ENCODE measurements at places on chromosomes 5 and 9.
A peak's percentile ranks its signal among the peaks of the same experiment; 100 is the strongest.

GRCh38 chr9:98833090-98833956, 25.9 kb downstream of the GALNT12 start:
- DNase-seq, result no peak

DNA sequence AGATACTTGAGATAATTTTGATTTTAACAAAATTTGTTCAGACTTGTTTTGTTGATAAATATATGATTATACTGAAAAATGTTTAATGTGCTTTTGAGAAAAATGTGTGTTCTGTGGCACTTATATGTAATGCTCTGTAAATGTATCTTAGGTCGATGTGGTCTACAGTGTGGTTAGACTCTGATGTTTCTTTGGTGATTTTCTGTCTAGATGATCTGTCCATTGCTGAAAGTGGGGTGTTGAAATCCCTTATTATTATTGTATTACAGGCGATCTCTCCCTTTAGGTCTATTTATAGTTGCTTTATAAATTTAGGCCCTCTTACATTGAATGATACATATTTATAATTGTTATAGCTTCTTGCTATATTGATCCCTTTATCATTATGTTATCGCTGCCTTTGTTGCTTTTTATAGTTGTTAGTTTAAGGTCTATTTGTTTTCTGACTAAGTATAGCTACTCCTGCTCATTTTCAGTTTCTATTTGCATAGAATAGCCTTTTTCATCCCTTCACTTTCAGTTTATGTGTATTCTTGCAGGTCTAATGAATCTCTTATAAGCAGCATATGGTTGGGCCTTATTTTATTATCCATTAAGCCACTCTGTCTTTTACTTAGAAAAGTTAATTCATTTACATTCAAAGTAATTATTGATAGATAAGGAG, 124.3 kb downstream of the MRPS30 start:
- DNase-seq, result no peak

DNA sequence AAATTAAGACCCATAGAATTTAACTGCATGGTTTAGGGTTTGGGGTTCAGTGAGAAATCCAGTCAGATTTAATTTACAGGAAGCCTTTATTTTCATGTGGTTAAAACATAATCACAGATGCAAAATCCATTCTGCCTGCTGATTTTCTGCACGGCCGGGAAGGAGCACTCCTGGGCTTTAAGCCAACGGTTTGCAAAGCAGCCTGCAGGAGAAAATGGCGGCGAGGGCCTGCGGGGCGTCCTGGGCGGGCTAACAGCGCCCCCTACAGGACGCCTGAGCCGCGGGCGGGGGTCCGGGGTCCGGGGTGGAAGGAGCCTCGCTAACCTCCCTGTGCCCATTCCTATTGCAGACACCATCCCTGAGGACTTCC, 47.6 kb downstream of the THBS4 start:
- DNase-seq, result peak; percentile 75

GRCh38 chr9:20028192-20028848, 239.5 kb upstream of the SLC24A2 start:
- DNase-seq, result no peak

GRCh38 chr5:9604416-9604815, 25.7 kb downstream of the TAS2R1 start:
- no peak for DNase-seq

GRCh38 chr5:92835712-92836111, 745.3 kb downstream of the NR2F1-AS1 start:
- no peak for DNase-seq

DNA sequence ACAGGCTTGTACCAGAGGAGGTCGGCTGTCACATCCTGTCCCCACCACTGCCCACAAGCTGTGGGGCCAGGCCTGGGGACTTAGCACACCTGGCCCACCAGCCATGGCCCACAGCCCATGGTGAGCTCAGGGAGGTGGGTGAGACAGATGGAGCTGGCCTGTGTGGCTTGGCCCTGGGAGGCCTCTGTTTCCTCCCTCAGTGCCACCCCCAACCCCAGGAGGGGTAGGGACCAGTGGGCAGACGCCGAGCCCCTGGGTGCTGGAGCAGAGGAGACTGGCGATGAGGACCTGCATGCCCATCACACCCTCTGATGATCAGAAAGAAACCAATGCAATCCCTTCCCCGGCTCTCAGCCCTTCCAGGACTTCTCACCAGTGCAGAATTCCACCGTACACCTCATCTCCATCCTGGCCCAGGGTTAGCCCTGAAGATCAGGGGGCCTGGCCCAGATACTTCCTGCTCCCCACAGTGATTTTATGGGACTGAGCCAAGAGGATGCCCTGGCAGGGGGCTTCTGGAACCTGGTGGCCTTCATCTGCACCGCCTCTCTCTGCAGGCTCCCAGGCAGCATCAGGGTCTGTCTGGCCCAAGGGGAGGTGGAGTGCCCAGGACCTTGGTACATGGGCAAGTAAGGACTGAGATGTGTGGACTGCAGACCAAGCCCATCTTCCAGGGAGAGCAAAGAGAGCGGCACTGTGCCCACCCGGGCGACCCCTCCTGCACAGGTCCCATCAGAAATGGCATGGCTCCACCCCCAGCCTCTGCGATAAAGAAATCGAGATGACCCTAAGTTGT, 16.9 kb upstream of the NKD2 start:
- DNase-seq, result no peak

DNA sequence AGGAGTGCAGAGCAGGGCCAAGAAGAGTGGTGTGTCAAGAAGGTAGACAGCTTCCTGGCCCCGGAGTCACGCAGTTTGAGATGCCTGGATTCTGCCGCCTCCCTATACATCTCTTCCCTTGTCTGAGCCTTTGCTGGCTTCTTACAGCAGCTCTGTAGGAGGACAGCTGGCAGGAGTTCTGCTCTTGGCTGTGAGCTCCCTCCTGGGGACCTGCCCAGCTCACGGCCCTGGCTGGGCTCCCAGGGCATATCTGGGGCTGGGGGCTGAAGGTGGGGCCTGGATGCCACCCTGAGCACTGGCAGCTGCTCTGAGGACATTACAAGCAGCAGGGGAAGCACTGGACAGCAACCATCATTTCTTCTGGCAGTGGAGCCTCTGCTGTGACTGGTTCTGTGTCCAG, 786 bp upstream of the TSSK1B start:
- no peak for DNase-seq

DNA sequence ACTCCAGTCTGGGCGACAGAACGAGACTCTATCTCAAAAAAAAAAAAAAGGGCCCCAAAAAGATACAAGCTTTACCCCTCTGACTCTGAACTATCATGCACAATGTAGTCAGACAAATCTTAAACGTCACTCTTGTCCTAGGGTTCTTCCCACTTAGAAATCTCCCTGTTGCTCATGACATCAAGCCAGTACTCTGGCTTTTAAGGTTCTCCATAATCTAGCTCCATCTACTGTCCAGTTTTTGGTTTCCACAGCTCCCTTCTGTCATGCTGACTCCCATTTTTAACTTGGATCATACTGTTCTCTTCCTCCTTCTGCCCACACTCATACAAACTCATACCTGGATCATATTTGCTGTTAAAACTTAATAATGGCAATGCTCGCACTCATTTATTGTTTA, 156.7 kb upstream of the TLX3 start:
- DNase-seq, result no peak

DNA sequence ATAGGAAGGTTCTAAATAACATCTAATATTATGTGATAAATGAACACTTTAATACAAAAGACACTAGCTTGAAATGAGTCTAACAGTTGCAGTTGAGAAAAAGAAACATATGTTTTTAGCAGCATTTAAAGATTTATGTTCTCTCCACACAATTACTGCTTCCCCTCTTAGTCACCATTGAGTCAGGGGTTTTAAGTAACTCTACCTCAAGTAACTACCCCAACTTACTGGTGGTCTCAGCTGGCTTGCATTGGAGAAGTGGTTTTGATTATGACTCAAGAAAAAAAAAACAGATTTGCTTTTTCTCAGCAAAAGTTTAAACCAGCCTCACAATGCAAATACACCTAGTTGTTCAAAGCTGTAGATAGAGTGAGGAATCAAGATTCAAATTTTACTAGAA, 1216.5 kb upstream of the CDH9 start:
- no peak for DNase-seq

DNA sequence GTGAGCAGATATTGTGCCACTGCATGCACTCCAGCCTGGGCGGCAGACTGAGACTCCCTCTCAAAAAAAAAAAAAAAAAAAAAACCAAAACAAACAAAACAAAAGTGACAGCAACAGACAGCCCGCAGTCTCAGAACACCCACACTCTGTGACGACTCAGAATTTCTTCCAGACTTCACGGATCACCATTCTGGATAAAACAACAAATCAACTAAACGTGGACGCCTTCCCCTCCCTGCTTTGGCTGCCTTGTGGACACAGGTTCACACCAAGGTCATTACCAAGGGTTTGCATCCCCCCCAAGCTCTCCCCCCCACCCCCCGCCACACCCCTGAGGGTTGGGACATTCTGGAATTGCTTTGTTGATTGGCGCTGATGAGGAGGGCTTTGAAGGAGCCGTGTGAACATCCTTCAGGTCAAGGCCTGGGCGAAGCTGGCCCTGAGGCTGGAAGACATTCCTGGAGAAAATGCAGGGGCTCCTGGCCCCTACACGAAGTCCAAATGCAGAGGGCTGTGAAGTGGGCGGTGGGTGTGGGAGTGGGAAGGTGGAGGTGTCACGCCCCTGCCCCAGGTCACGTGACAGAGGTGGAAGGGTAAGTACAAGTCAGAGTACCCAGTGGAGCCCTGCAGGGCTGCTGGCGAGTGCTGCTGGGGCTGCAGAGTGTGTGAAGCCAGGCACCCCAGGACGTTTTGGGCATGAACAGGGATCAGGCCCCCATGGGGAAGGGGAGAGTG, 10.1 kb downstream of the LCN10 start:
- no peak for DNase-seq

- DNase-seq, result no peak
These were observed 150.1 kb downstream of the NNT start for GRCh38 chr5:43753069-43753468.

- no peak for DNase-seq
These were observed 115.3 kb downstream of the DROSHA start for GRCh38 chr5:31416547-31416946.

DNA sequence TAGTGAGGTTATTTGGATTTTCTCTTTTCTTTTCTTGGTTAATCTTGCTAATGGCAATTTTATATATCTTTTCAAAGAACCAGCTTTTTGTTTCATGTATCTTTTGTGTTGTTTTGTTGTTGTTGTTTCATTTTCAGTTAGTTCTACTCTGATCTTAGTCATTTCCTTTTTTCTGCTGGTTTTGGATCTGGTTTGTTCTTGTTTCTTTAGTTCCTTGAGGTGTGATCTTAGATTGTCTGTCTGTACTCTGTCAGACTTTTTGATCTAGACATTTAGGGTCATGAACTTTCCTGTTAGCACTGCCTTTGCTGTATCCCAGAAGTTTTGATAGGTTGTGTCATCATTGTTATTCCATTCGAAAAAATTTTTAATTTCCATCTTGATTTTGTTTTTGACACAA, 399.7 kb downstream of the TLE1 start:
- no peak for DNase-seq

DNA sequence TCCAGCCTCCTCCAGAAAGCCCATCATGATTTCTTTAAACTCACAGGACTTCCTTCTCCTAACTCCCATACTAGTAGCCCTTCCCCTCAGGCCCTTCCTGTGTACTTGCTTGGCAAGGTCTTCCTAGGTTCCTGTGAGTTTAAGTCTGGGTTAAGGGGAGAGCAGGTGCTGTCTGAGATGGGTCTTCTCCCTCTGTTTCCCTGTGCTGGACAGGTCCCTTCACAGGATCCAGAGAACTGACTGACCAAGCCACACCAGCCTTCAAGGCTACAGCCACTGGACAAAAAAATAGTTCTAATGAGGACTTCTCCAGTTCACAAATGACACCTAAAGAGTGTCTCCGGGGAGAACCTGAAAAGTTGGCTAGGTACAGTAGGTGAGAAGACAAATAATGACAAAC, 29.5 kb upstream of the MYORG start:
- no peak for DNase-seq

- no peak for DNase-seq
These were observed 43.4 kb upstream of the PDE8B start for GRCh38 chr5:77167063-77167462.

DNA sequence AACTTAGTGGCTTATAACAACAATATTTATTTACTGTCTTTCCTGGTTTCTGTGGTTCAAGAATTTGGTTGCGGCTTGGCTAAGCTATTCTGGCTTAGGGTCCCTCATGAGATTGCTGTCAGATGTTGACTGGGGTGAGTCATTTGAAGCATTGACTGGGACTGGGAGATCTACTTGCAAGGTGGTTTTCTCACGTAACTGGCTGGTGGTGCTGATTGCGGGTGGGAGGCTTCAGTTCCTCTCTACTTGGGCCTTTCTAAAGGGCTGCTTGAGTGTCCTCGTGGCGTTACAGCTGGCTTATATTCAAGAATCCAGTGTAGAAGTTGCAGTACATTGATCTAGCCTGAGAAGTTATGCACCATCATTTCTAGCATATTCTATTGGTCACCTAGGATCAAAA, 218.5 kb upstream of the ELAVL2 start:
- no peak for DNase-seq

GRCh38 chr9:120925535-120926396, 830 bp downstream of the TRAF1 start:
- DNase-seq, result peak; percentile 91

GRCh38 chr9:121568343-121569265, 69.0 kb upstream of the GGTA1 start:
- no peak for DNase-seq

DNA sequence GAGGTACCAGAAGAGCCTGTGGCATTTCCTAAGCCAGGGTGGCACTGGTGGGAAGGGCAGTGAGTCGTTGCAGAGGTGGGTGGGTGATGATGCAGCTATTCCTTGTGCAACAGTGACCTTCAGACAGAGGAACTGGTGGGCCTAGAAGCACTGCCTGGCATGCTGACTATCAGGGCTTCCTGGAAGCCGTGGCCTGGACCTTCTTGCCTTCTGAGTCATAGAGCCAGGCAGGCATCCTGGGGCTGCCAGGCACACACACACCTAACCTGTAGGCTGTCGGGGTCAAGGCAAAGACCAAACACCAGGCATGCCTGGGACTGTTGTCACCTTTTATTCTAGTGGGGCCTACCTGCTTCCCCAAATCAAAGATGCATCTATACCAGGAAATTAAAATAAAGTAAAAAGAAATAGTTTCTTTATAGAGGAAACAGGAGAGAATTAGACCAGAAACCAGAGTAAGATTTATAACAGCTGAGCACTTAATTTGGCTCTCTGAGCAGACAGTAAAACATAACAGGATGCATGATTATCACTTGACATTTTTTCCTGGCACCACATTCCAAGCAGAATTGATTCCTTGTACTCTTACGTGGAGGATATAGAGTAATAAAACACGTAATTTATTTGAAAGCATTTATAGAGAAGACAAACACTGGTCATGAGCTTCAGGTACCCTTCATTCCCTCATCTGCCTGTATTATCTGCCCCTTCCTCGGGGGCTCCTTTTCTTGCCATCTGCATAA, 25.1 kb downstream of the NANS start:
- peak; percentile 59 for DNase-seq

- DNase-seq, result no peak
These were observed 24.6 kb downstream of the NDUFA8 start for GRCh38 chr9:122134822-122135528.

GRCh38 chr5:57184322-57184721, 10.5 kb downstream of the GPBP1 start:
- no peak for DNase-seq

DNA sequence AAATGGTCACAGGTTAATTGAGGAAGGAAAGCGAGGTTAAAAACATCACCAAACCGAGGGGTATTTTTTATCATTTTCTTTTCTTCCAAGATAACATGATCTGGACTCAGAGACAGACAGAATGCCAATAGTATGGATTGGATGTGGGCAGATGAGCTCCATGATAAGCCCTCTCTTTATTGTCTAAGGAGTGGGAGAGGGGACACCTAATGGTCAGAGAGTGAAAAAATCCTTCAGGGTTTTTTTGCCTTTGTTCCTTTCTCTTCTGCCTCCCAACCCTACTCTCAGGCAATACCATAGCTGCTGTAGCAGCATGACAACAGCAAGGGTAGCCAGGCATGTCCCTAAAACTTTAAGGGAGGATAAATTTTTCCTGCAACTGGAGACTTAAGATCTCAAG, 94.7 kb downstream of the DIRAS2 start:
- no peak for DNase-seq

All from activated CD4-positive, alpha-beta T cell treated with anti-CD3 and anti-CD28 coated beads, Interleukin-2, amount 50 U/mL, for 16 hours (primary cell).